ENCODE measurements at places on chromosomes 16 and 17. TPM values are rescaled to one million over a fixed set of nuclear protein-coding genes. Genes with fewer than 3 reads are reported as not detected.
A peak's percentile ranks its signal among the peaks of the same experiment; 100 is the strongest.

DNA sequence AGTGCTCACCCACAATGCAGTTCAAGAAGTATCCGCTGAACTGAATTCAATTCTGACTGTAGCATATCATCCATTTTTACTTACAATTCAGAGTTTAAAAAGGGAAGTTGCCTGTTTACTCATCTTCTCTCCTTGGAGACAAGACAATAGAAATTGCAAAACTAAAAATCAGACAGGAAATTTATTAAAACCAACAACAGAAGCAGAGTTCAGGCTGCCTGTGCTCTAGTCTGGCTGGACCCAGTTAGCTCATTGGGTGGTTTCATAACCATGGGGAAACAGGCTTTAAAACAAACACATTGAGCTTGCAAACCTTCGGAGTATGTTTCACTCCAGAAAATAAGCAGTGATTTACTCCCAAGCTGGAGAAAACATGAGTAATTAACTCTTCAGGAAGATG, 321.4 kb downstream of the GRIN2A start:
- DNase-seq, result no peak

DNA sequence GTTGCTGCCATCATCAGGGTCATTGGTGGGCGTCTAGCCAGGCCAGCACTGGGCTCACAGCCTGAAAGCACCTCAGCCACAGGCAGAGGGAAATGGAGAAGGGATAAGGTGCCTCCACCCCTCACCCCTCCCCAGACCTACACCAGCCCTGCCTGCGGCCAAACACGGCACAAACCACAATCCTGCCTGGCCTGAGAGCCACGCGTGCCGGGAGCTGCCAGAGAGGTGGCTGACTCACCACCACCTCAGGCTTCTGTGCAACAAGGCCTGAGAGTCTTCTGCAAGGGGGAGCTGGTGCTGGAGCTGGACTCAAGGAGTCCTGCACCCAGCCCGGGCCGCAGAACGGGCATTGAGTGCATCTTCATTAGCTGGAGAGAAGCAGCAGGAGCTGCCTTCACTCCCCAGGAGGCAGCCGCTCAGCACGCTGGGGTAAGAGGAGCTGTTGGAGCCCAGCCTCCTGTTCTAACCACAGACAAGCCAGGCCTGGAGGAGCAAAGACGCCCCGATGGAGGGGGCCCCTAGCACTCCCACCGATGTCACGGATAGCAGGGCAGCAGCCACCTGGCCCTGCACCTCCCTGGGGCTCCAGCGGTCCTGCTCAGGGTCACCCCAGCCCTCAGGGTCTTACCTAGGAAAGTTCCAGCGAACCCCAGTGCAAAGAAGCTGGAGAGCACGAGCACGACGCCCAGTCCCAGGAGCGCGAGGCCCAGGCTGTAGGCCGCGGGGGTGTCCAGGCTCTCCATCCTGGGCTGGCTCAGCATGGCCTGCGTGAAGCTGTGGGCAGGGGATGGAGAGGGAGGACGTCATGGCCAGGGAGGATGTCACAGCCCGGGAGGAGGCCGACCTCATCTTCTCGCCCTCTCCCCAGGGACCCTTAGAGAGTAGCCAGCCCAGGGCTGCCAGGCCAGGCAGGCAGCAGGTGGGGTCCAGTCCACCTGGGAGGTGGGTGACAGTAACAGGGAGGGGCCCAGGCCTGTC, 16.0 kb upstream of the RASD1 start:
- DNase-seq, result no peak

ZFHX3 gene
- 3.0 TPM for polyA plus RNA-seq

ODAD4 gene
- 0.19 TPM for polyA plus RNA-seq

DNA sequence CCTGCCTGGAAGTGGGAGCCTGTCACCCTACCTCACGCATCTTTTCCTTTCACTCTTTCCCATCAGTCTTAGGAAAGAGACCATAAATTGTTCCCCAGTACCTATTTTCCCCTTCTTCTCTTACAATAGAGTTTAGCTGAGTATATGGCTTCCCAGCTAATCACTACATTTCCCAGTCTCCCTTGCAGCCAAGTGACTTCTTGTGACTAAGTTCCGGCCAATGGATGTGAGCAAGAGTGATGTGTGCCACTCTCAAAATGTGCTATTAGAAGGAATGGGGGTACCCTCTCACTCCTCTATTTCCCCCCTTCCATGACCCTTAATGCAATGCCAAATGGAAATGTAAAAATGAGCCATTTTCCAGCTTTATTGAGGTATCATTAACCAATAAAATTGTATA, 8.2 kb upstream of the PYY start:
- no peak for DNase-seq

DNA sequence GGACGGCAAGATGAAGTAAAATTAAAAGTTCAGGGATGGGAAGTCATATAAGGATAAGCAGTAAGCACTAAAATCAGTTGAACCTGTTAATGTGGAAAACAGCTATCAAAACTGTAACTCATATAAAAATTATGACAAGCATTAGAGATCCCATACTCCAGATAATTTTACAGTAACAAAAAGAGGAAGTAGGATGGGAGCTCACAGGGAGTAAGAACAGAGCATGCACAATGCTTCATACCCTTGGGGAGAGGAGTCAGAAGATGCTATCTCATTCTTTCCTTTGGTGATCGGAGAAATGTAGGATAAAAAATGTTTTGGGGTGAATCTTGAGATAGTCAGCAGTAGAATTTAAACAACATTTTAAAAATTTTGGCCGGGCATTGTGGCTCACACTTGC, 164.7 kb upstream of the CACNG5 start:
- DNase-seq, result no peak

GRCh38 chr16:49575346-49576172, 202.0 kb downstream of the C16orf78 start:
- no peak for DNase-seq

GRCh38 chr17:50170662-50171370, 5.0 kb downstream of the SGCA start:
- DNase-seq, result no peak

DNA sequence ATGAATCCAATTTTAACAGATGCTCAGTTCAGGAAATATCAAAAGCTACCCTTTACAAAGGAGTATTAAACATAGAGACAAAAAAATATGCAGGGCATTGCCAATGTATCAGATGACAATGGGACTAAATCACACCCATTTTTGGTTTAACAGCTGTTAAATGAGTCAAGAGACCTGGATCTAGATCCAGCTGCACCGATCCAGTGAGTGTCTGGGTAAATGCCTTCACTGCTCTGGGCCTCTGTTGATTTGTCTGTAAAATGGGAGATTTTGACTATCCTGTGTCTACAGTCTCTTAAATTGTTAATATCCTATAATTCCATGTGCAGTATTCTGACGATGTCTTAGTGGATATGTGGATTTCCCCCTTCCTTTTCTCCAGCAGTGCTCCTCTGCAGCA, 16.4 kb downstream of the KRT23 start:
- no peak for DNase-seq

MIS12 gene
- polyA plus RNA-seq, result 8.3 TPM

ZNRF1 gene
- 23.7 TPM for polyA plus RNA-seq

ADAM11 gene
- 0.78 TPM for polyA plus RNA-seq

GRCh38 chr17:55687037-55687436, 35.6 kb downstream of the TMEM100 start:
- no peak for DNase-seq

DNA sequence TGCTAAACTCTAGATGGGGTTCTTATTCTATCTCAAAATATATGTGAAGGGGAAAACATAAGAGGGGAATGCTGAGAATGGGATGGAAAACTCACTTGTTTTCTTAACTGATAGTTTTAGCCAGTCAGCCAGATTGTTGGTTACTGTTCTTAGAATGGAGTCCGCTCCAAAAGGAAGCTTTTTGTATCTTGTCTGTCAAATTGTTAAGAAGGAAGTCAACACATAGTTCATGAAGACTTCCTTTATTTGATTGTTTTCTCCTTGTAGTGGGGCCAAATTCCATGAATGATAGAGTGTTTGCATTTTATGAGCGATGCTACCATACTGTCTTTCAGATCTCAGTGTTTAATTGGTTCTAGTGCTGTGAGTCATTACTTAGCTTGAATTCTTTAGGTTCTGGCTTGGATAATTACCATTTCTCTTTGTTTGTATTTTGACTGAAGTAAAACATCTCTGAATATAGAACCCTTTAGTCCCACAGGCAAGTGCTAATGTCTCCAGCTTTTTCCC, 98.3 kb upstream of the GOT2 start:
- no peak for DNase-seq

CCL8 gene
- not detected for polyA plus RNA-seq

- no peak for DNase-seq
These were observed 93.0 kb upstream of the RCVRN start for GRCh38 chr17:9998060-9998459.

GRCh38 chr17:31511195-31511578, 119.7 kb downstream of the RAB11FIP4 start:
- DNase-seq, result peak; percentile 18

RNF43 gene
- 0.03 TPM for polyA plus RNA-seq

DNA sequence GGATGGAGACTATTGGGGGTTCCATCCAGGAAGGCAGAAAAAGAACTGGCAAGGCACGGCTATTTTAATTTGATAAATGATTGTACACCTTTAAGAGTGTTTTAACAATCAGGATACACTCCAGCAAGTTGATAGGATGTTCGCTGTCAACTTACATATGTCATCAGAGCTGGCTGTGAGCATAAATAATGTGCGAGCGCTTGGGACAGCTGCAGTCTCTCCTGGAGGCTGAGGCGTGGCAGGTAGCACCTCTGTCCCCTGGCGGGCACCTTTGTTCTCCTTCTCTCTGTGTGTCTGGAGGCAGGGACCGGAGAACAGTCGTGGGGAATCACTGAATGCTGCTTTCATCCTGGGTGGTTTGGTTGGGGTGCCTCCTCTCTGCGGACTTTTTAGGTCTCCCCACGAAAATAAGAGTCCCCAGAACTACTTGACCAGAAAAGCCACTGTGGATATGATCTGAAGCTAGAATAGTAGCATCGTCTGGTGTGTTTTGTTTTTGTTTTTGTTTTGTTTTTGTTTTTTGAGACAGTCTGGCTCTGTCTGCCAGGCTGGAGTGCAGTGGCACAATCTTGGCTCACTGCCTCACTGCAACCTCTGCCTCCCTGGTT, 9.4 kb downstream of the BAHCC1 start:
- DNase-seq, result no peak

INCA1 gene
- polyA plus RNA-seq, result 0.99 TPM

DNA sequence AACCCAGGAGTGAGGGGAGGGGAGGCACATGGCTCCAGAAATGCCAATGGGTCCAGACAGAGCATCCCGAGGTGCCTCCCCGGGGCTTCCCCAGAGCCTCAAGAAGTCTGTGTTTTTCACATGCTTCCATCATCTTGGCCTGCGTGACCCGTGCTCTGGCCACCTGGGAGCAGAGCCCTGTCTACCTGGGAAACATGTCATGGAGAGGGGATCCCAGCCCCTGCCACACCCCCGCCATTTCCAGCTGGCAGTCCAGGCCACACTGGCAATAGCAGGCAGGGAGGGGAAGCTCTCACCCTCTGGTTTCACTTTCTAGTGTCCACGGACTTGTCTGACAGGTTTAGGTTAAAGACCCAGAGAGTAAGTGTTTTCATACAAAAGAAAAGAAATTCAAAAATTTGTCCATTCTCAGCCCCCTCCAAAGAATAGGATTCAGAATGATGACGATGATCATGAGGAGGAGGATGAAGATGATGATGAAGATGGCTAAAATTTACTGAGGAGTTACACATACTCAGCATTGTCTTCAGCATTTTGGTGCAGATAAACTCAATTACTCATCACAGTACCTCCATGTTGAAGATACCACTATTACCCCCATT, 9.0 kb downstream of the SMIM5 start:
- no peak for DNase-seq

- no peak for DNase-seq
These were observed 5.8 kb downstream of the ARHGEF15 start for GRCh38 chr17:8315764-8316217.

DNA sequence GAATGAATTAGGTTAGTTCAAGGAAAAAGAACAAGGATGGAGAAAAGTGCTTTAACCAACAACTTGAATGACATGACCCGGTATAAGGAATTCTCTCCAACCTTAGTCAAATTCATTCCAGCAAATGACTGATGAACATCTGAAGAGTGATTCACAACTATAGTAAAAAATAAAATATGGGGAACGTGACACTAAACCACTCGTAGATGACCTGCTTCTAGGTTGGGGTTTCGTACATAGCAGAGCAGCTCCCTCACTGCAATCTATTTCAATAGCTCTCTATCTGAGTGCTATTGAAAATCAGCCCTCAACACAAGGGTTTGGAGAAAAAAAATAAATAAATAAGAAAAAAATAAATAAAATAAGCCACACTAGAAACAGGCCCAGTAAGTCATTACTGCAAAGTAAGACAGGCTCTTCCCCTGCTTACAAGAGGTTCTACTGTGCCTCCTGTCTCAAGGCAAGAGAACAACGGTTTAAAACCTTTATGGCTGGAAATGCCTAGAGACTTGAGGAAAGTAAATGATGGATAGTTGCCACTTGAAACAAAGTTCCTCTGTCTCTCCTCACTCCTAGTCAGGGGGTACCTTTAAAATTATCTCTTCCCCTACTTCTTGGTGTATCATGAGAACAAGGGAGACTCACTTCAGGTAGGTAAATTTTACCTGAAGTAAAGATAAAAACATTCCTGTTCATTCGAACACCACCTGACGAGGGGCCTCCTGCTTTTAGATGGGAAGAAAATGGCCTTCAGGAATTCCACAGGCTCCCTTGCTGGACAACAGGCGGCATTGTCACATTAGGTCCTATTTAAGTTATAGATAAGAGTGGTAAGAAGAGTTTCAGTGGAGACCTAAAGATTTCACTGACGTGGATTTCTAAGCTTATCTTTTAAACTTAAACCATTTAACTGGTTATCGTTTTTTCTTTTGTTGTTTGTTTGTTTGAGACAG, 20.5 kb downstream of the COG7 start:
- no peak for DNase-seq

DNA sequence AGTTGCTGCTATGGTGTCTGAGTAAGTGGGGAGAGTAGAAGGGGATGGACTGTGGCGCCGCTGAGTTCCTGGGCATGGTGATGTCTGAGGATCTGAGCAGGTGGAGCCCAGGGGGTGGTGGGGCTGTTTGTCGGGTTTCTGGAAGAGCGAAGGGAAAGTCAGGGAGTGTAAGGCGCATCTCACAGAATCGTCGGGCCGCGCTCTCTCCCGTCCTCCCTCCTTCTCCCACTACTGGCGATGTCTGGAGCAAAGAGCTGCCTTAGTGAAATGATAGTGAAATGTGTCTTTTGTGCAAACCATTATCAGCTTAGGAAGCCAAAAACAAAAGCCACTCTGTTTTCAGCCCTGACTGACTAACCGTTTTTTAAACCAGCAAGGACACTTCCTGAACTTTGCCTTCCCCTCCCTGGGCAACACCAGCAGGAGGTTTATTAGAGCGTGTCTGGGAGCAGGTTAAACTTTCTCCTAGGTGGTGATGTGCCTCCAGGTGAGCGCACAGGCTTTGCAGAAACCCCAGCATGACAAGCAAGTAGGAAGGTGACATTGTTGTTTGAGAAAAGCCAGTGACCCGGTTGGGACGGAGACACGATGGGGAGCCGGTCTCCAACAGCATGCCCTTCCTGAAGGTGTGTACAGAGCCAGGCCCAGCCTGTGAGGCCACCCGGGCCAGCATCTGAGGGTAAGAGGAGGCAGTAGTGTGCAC, 49.1 kb downstream of the RAB11FIP3 start:
- DNase-seq, result no peak

DNA sequence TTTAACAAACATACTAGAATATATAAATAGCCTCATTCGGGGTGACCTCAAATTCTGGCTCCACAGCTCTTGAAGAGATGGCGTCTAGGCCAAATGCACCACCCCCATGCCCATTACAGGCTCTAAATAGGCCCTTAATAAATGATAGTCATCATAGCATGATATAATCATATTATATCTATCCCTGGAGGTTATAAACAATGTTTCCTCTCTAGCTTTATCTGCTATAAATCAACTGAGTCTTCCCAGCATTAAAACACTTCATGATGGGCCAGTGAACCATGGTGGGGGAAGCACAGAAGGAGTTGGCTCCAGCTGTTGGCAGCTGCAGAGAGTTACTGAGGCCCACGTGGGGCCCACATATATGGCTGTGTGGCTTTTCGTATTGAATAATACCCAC, 214.9 kb upstream of the MPHOSPH6 start:
- no peak for DNase-seq

Data from endothelial cell of umbilical vein (primary cell).